ENCODE measurements at places on chromosomes 13 and 19. TPM values are rescaled to one million over a fixed set of nuclear protein-coding genes. Genes with fewer than 3 reads are reported as not detected.

GRCh38 chr13:29674532-29674931, 79.0 kb upstream of the SLC7A1 start:
- no peak for DNase-seq

GRCh38 chr13:84962849-84963248, 836.4 kb downstream of the SLITRK6 start:
- no peak for DNase-seq

- no peak for DNase-seq
Measured at GRCh38 chr19:30674656-30675055, 302.5 kb downstream of the ZNF536 start.

Gene ZNF444
- total RNA-seq, result 46.9 TPM

DNA sequence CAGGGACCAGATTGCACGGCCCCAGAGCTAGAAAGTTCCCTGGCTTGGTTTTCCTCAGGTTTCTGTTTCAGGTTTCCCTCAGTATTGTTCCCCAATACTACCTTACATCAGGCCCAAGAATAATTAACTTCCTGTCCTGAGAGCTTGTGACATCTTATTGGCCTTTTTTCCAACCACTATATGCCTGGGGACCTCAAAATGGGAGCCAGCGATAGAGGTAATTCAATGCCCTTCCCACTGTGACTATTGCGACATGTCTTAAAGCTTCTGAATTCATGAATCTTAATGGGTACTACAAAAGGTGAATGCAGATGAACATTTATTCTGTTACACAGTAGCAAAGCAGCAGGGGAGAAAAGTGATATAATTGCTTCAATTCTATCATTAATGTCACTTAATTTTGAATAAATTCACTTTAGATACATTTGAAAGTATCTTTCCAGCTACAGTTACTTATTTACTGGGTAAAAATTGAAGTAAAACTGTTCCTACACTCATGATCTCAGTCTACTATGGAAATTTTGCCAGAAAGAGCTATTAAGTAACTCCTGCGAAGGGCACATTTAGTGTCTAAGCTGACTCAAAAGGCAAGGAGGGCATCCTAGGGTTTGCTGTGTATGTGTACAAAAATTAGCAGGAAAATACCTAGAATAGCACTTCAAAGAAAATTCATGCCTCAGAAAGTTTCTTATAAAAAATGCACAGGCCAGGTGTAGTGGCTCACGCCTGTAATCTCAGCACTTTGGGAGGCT, 4.1 kb downstream of the CRYL1 start:
- DNase-seq, result no peak

DNA sequence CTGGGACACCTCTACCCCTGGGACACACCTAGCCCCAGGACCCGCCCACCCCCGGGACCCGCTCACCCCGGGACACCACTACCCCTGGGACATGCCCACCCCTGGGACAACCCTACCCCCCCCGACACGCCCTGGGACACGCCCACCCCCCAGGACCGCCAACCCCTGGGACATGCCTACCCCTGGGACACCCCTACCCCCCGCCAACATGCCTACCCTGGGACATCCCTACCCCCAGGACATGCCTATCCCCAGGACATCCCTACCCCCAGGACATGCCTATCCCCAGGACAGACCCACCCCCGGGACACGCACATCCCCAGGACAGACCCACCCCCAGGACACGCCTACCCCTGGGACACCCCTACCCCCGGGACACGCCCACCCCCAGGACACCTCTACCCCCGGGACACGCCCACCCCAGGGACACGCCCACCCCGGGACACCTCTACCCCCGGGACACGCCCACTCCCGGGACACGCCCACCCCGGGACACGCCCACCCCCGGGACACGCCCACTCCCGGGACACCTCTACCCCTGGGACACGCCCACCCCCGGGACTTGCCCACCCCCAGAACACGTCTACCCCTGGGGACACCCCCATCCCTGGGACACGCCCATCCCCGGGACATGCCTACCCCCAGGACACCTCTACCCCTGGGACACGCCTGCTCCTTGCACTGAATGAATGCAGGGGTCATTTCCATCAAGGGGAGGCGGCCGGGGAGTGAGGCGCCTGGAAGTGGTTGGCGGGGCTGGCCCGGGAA, 32.3 kb downstream of the ADPRHL1 start:
- DNase-seq, result no peak

- DNase-seq, result no peak
Measured at GRCh38 chr19:46524308-46524707, 28.6 kb upstream of the PNMA8B start.

DNA sequence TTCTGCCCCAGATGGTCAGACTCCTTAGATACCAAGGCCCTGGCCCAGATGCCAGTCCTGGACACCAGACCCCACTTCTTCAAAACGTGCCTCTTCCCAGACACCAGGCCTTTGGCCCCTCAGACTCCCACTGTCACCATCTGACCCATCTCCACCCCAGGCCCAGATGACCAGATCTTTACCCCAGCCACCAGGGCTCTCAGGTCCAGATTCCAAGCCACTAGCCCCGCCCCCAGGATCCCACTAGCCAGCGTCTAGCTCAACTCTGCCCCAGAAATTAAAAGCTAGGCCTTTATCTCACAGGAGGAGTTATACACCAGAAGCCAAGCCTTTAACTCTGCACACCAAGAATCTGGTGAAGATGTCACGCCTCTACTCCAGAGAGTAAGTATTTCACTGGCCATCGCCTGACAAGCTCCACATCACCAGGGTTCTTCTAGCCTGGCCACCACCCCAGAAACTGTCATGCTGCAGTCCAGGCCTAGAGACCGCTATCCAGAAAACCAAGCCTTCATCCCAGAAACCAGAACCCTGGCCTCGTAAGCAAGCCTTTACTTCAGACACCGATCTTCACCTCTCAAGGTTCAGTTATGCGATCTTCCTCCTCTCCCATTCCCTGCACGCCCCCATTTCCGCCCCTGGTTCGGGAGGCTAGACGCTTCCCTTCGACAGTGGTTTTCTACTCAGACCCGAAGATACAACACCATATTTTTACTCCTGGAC, 595 bp downstream of the XAB2 start:
- DNase-seq, result no peak

DNA sequence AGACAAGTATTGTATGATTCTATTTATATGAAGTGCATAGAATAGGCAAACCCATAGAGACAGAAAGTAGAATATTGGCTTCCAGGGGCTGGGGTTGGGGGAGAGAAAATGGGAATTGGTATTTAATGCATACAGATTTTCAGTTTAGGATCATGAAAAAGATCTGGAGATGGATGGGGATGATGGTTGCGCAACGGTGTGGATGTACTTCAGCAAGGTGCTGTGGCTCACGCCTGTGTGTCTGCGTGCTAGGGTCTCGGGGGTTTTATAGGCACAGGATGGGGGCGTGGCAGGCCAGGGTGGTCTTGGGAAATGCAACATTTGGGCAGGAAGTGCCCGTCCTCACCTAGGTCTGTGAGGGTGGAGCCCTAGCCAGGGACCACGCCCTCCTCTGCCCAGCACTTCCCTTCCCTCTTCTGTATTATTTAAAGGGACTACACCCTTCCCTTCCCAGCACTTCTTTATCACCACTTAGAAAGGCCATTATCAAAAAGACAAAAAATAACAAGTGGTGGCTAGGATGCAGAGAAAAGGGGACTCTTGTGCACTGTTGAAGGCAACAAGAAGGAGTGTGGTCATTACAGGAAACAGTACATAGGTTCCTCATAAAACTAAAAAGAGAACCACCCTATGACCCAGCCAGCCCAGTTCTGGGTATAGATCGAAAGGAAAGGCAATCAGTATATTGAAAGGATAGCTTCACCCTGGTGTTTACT, 29.0 kb downstream of the LILRB4 start:
- DNase-seq, result no peak

Gene CRX
- total RNA-seq, result not detected

DNA sequence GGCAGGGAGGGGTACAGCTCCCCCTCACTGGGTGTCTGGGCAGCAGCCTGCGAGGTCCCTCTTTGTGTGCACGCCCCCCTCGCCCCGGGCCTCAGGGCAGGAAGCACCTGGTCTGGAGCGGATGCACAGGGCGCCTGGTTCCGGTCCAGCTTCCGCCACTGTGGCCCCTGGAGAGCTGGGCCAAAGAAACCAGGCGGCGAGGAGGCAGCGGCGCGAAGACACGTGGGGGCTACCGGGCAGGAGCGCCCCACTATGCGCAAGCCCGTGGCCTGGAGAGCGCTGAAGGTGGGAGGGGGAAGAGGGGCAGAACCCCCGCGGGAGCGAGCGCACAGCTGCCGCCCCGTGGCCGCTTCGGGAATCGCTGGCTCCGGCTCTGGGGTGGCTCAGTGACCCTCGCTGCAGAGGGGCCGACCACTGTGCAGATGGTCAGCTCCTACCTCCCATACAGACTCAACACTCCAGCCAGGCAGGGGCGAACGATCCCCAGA, 1.7 kb upstream of the LYL1 start:
- peak; percentile 51 for DNase-seq

DNA sequence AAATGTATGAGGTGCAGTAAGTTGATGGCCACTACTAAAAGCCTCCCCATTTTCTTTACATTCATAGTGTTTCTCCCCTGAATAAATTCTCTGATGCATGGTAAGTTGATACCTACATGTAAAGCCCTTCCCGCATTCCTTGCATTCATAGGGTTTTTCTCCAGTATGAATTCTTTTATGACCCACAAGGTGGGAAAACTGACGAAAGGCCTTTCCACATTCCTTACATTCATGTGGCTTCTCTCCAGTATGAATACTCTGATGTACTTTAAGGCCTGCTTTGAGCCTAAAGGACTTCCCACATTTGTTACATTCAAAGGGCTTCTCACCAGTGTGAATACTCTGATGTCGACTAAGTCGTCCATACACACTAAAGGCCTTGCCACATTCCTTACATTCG, 20.5 kb downstream of the ZNF607 start:
- DNase-seq, result no peak

DNA sequence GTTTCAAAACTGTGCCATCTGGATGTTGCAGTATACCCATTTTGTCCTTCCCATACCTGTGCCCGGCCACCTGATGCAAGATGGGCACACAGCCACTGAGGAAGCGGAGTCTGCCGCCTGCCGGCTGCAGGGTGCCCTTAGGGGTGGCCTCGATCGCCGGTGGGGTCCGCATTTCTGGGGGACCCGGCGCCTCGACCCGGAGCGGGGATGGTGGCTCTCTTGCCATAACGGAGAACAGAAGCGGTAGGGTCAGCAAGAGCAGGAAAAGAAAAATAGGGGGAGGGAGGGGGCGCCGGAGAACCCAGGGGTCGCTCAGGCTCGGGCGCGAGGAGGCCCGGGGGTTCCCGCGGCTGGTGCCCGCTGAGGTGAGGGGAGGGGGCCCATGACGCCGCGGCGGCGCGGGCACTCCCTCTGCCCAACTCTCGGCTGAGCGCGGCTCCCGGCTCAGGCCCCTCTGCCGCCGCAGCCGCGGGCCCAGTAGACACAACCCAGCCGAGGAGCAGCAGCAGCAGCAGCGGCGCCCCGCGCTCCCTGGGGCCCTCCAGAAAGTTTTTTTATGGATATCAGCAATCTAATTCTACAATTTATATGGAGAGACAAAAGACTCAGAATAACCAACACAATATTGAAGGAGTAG, 13.8 kb upstream of the CYP4F2 start:
- DNase-seq, result no peak

GRCh38 chr13:109712124-109712722, 74.2 kb downstream of the IRS2 start:
- no peak for DNase-seq

Gene TJP3
- total RNA-seq, result 42.9 TPM

DNA sequence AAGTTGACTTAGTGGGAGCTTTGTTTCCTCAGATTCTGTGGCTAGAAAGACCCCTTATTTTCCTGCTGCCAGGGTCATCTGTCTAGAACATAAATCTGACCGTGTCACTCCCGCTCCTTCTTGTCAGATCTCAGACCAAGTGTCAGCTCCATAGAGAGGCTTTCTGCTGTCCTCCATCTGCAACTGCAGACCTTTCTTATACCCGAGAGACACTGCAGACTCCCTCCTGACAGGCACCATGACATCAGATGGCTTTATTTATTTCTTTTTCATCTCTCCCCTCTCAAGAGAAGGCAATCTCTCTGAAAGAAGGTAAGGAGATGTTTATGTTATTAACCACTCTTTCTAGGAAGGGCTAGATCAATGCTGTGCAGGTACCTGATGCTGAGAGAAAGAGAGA, 726.5 kb downstream of the UQCRFS1 start:
- DNase-seq, result no peak

Gene TMC4
- 84.9 TPM for total RNA-seq

DNA sequence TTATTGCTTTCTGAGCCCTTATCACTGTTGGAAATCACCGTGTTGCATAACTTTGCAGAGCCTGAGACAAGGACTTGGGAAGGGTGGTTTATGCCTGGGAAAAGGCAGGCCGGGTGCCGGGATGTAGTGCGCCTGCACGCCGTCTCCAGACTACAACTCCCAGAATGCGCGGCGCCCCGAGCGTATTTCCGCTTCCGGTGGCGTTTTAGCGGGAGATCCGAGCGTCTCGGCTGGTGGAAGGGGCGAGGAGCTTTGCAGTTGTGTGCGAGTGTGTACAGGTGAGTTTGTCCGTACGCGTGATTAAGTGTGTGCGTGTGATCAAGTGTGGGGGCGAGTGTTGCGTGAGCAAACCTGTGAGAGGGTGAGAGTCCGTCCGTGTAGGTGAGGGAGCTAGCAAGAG, 75.4 kb downstream of the PEG3 start:
- peak; percentile 65 for DNase-seq

Gene FCGBP
- total RNA-seq, result 602 TPM

DNA sequence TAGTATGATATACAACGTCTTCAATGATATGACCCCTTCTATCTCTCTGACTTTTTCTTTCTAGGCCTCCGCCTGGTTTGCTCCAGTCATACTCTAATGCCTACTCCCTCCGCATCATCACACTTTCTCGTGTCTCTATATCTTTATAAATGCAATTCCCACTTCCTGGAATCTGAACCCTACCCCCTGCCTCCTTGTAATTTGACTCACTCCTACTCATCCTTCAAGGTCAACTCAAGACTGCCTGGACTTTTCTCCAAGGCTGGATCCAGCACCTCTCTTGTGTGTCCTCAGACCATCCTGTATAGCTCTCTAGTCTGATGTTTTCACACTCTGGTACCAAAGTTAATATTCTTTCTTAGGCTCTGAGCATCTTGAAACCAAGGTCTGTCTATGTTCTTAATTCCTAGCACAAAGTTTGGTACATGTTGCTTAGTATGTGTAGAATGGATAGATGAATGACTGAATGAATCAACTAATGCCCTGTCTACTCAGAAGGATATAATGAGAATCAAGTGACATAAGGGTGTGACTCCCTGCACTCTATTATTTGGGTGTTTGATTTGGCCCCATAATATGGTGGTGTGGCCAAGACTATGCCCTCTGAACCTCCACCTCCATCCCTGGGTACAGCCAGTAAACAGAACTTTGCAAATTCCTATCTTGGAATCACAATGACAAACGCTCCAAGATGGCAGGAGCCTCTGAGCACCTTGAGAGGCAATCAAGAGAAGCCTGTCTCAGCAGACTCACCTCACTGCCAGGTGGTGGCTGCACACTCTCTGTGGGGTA, 74.3 kb upstream of the SERP2 start:
- no peak for DNase-seq

Gene KIR3DL2
- not detected for total RNA-seq

Gene ZNF99
- 0.34 TPM for total RNA-seq

Gene SYNGR4
- not detected for total RNA-seq

GRCh38 chr19:48770266-48770665, 14.9 kb downstream of the FGF21 start:
- no peak for DNase-seq

Gene EBI3
- total RNA-seq, result 1.0 TPM

GRCh38 chr19:4709440-4710280, 14.0 kb downstream of the DPP9 start:
- DNase-seq, result no peak

Gene NKPD1
- 0.44 TPM for total RNA-seq

Measured in thyroid gland (tissue), 4 donors.